Stimulated activated CD8-positive, alpha-beta memory T cell treated with anti-CD3 and anti-CD28 coated beads, Interleukin-4, amount 100 ng/mL, for 4 hours (primary cell): ENCODE measurements at places on chromosomes 7 and 10.

- no peak for DNase-seq
These were observed 20.0 kb upstream of the C10orf90 start for GRCh38 chr10:126690534-126690933.

- no peak for DNase-seq
These were observed 46.2 kb downstream of the BMPR1A start for GRCh38 chr10:86802473-86803108.

GRCh38 chr7:42407021-42407710 is 170.2 kb upstream of the GLI3 start:
- DNase-seq: no peak

DNA sequence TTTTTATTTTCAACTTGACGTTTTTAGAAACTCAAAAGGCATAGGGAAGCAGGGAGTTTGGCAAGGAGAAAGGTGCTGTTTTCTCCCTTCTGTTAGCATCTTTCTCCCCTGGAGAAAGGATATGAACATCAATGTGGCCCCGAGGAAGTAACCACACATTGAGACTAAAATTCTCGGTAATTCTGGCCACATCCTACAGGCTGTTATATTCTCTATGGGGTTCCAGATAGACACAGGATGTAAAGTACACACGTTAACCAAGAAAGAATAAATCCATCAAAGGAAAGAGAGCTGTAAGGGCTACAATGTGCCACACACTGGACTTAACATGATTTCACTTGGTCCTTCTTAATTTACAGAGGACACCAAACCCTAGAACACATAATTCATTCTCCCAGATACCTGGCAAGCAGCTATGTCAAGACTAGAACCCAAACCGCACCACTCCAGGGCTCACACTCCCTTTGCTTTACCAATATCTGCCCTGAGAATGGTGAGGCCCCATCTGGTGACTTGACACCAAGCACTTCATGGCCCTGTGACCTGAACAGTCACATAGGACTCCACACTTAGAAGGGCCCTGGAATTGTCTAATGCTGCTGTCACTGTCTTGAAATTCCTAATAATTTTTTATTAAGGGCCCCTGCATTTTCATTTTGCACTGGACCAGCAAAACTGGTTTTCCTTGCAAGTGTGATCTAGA is 73.9 kb downstream of the PRLHR start:
- DNase-seq: no peak

GRCh38 chr10:131178521-131179331 is 132.8 kb downstream of the TCERG1L start:
- no peak for DNase-seq

- no peak for DNase-seq
These were observed 1.3 kb downstream of the IKZF1 start for GRCh38 chr7:50305583-50306493.
